ENCODE measurements at places on chromosomes 13 and 19.

DNA sequence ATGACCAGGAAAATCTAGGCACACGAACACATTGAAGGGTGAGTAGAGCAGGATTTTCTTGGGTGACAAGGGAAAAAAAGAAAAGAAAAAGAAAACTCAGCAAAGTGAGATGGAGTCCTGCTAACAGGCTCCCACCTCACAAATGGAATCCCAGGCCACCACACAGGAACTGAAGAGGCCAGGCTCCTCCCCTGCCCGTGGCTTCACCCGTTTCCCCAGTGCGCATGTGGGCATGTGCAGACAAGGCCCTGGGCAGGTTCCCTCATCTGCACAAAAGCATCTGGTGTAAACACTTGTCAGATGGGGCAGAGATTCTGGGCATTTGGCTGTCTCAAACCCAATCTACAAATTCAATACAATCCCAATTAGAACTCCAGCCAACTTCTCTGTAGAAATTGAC, 24.5 kb downstream of the CFAP97D2 start:
- no peak for DNase-seq

GRCh38 chr13:52837850-52838249, 10.6 kb downstream of the PCDH8 start:
- no peak for DNase-seq

GRCh38 chr19:11657307-11657706, 60.0 kb downstream of the ZNF627 start:
- peak; percentile 69 for DNase-seq

DNA sequence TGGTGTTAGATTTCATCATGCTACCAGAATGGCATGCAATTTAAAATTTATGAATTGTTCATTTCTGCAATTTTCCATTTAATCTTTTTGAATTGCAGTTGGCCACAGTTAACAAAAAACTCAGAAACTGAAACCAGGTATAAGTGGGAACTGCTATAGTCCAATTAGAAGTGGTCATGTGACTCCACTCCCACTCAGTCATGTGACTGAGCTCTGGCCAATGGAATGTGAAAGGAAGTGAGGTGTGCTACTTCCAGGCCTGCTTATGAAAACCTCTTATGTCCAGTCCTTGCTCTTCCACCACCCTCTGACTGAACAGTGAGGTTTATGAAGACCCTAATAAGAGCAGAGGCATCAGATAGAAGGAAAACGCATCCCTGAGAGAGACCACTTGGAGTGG, 47.0 kb downstream of the DLEU7 start:
- DNase-seq: no peak

DNA sequence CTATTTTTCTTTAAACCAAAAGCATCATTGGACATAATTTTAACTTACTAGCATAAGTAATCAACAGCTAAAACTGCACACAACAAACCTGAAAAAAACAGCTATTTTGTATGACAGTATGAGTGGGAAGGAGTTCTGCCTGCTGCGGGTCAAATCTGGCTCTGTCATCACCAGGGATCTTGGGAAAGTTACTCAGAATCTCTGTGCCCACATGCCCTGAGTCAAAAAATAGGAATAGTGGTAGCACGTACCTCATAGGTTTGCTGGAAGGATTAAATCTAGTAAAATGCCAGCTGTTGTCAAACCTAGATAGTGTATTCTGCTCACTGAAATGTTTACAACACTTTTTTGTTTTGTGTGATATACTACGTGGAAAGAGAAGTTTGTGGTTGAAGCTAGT, 1.1 kb downstream of the CLN5 start:
- DNase-seq: no peak

GRCh38 chr19:45920458-45920857, 5.9 kb upstream of the NANOS2 start:
- no peak for DNase-seq

DNA sequence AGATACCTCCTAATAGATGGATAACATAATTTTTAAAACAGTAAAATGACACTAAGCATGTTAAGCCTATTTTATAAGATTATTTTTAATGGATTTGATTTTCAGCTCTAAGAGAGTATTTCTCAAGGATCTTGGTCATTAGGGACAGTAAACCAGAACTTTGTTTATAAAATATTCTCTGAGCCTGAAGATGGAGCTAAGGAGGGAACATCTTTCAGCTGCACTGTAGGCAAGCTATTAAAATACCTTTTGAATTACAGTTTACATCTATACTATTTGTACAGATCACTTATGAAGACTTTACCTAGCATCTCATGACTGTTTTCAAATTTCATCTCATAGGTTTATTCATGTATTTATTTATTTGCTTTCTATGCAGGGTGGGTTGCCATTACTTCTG, 345.3 kb downstream of the MYO16 start:
- no peak for DNase-seq

GRCh38 chr19:31254180-31254551, 95.1 kb downstream of the TSHZ3 start:
- no peak for DNase-seq

DNA sequence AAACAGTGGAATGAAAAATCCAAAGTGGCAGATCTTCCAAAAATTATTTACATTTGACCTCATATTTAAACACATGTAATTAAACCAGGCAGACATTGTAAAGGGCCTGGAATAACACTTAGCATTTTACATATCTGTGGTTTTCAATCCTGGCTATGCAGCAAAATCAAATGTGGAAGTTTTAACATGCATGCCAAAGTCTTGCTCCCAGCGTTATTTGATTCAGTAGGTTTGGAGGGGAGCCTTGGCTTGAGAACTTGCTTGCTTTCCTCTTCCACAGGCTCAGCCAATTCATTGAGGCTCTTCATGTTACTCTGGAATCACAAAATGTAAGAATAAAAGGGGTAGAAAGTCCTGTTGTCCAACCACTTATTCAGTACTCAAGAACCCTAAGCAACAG, 42.5 kb upstream of the INTS6 start:
- DNase-seq: no peak

GRCh38 chr19:31249217-31249616, 100.0 kb downstream of the TSHZ3 start:
- no peak for DNase-seq

- no peak for DNase-seq
These were observed 258.6 kb upstream of the DACH1 start for GRCh38 chr13:72125561-72125960.

GRCh38 chr19:4511300-4512054, 6.8 kb downstream of the PLIN4 start:
- no peak for DNase-seq

GRCh38 chr13:108787700-108788414, 158.4 kb downstream of the MYO16 start:
- no peak for DNase-seq

- DNase-seq: no peak
These were observed 22.5 kb downstream of the TMEM255B start for GRCh38 chr13:113781571-113781970.

- DNase-seq: no peak
These were observed 6.3 kb downstream of the TBCB start for GRCh38 chr19:36121486-36122124.

DNA sequence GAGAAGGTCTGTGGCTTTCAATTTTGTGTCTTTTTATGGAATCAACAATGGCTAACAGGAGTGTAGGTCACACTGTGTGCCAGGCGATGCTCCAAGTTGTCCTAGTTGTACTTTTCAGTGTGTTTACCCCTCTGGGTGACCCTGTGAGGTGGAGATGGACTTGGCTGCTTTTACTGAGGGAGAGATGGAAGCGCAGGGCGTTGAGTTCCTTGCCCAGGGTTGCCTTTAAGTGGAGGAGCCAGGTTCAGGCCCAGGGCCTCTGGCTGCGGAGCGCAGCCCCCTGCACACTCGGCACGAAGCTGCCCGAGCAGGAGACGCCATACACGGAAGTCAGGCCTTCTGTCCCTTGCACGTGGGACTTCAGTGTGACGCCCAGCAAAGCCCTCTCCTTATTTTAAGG, 112.8 kb downstream of the RAB20 start:
- no peak for DNase-seq

- DNase-seq: no peak
These were observed 13.2 kb downstream of the DNAJC15 start for GRCh38 chr13:43036351-43037250.

- DNase-seq: no peak
These were observed 1.2 kb downstream of the RAB11B start for GRCh38 chr19:8391198-8392016.

GRCh38 chr19:18633321-18633720, 3.5 kb upstream of the KLHL26 start:
- DNase-seq: peak; percentile 10

GRCh38 chr13:60152114-60152513, 11.6 kb downstream of the DIAPH3 start:
- DNase-seq: no peak

DNA sequence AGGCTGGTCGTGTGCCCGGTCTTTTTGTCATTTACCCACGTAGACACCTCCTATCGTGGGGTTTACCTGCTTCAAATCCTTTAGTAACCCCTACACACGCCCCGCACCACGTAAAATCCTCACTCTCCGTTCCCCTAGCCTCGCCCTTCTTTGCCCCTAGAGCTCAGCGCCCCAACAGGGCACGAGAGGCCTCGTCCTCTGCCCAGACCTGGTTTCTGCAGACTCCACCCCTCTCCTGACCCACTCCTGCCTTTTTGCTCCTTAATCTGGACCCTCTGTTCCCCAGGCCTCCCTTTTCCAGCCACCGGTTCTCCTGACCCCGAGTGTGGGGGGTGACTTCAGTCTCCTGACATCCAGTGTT, 412 bp downstream of the ZNF528 start:
- DNase-seq: no peak

DNA sequence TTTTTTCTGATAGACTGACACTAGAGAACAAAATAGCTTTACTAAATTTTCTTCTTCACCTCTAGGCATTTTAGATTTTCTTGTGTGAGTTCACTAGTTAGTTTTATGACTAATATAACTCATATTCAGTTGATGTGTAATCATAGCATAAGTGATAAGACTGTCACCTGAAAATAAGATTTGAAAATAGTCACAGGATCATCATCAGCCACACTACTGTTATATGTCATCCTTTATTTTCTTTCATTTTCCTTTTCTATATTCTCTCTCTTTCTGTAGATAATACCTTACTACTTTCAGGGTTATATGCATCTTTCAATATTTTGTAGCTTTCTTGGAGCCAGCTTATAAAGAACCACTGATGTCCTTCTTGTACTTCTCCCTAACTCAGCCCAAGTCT, 292.6 kb downstream of the TDRD3 start:
- no peak for DNase-seq

DNA sequence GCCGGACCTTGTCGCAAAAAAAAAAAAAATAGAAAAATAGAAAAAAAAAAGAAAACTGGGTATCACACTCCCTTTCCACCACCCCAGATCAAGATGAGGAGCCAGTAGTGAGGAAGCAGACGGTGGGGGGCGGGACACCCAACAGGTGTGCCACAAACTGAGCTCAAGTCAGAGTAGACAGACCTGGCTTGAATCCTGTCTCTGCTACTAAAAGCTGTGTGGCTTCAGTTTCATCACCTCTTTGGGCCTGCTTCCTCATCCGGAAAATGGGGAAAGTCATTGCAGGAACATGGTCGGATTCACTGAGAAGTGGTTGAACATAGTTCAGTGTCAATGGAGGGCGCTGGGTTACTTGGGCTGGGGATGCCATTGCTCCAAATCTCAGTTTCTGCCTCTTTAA, 2.9 kb downstream of the HIF3A start:
- DNase-seq: no peak

DNA sequence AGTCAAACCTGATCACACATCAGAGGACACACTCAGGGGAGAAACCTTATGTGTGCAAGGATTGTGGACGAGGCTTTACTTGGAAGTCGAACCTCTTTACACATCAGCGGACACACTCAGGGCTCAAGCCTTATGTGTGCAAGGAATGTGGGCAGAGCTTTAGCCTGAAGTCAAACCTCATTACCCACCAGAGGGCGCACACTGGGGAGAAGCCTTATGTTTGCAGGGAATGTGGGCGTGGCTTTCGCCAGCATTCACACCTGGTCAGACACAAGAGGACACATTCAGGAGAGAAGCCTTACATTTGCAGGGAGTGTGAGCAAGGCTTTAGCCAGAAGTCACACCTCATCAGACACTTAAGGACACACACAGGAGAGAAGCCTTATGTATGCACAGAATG, 8.2 kb upstream of the ZNF527 start:
- no peak for DNase-seq

DNA sequence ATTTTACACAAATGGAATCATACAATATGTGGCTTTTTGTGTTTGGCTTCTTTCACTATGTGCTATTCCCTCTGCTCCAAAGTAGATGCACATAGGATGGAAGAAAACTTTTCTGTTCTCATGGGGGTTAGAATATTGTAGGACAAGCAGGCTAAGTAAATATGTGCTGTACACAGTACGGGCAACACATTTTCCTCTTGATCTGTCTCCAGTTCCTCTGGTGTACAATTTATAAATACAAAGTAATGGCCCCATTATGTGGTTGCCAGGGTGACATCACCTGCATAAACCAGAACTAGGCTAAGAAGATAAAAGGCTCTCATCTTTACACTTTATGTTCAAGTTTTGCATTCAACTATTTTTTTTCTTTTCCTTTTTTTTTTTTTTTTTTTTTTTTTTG, 41.0 kb upstream of the SOX21 start:
- peak; percentile 71 for DNase-seq

DNA sequence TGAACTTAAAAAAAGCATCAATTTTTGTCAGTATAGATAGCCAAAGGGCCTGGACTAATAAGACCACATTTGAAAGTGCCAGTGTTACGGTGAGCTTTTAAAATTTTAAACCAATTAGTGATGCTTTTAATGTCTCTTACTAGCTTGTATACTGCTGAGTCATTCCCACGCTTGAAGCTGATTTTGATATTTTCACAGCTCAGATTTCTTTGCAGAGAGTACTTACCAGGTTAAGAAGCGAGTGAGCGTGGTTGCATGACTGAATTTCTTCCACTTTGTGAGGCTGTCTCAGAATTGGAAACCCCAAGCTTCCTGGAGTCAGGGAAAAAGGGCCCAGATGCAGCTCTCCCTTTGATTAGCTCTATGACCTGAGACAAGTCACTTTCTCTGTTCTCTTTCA, 74.5 kb upstream of the NBEA start:
- DNase-seq: no peak

DNA sequence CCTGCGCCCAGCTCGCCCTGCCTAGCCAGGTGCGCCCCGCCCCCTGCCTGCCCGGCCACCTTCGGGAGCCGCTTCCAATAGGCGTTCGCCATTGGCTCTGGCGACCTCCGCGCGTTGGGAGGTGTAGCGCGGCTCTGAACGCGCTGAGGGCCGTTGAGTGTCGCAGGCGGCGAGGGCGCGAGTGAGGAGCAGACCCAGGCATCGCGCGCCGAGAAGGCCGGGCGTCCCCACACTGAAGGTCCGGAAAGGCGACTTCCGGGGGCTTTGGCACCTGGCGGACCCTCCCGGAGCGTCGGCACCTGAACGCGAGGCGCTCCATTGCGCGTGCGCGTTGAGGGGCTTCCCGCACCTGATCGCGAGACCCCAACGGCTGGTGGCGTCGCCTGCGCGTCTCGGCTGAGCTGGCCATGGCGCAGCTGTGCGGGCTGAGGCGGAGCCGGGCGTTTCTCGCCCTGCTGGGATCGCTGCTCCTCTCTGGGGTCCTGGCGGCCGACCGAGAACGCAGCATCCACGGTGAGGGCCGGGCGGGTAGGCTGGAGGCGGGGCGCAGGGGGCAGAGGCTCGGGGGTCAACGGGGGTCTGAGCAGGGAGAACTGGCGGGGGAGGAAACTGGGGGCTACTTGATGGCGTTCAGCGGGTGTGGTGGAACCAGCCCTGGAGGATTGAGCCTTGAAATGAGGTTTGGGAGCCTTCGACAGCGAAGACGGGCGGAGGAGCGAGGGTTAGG, at the start of gene SPINT2:
SPINT2 (plus strand) TSS at position 88 of the 727 bp plus-strand sequence; CDS start at position 408, 320 bp downstream.
- no peak for DNase-seq

- DNase-seq: no peak
These were observed 3.8 kb downstream of the DBP start for GRCh38 chr19:48633148-48634035.

- DNase-seq: peak; percentile 38
These were observed 25.3 kb downstream of the POMP start for GRCh38 chr13:28684257-28684656.

GRCh38 chr13:49597043-49597641, 11.8 kb upstream of the RCBTB1 start:
- no peak for DNase-seq

Measured in NCI-H774 (cell line).